ENCODE measurements at places on chromosomes 6 and 20. TPM values are rescaled to one million over a fixed set of nuclear protein-coding genes. Genes with fewer than 3 reads are reported as not detected.

PLCB1 gene
- total RNA-seq, result 0.73 TPM

UBE2C gene
- 140 TPM for total RNA-seq

KCNK5 gene
- total RNA-seq, result 12.0 TPM

DOK5 gene
- total RNA-seq, result 3.1 TPM

HTR1E gene
- not detected for total RNA-seq

RFX6 gene
- not detected for total RNA-seq

SCGN gene
- not detected for total RNA-seq

MYLK4 gene
- total RNA-seq, result 0.29 TPM

VWA7 gene
- 6.0 TPM for total RNA-seq

OPRM1 gene
- total RNA-seq, result not detected

GNMT gene
- 0.71 TPM for total RNA-seq

MAP7 gene
- total RNA-seq, result 1.4 TPM

SMLR1 gene
- not detected for total RNA-seq

SLC35D3 gene
- total RNA-seq, result not detected

GABRR2 gene
- total RNA-seq, result 1.4 TPM

GSTA2 gene
- not detected for total RNA-seq

PACSIN1 gene
- total RNA-seq, result 1.3 TPM

RAMACL gene
- 0.22 TPM for total RNA-seq

MYL9 gene
- 0.46 TPM for total RNA-seq

HLA-DQB2 gene
- 7.1 TPM for total RNA-seq

LRRC1 gene
- total RNA-seq, result 4.4 TPM

LAMA2 gene
- 0.93 TPM for total RNA-seq

CRISP3 gene
- not detected for total RNA-seq

SIRT5 gene
- 7.7 TPM for total RNA-seq

BPIFB4 gene
- not detected for total RNA-seq

NFKBIL1 gene
- 14.5 TPM for total RNA-seq

MDFI gene
- not detected for total RNA-seq

TRIM10 gene
- total RNA-seq, result 0.37 TPM

IL17F gene
- total RNA-seq, result 1.5 TPM

RNF114 gene
- total RNA-seq, result 58.3 TPM

RIPPLY2 gene
- total RNA-seq, result not detected

BCLAF1 gene
- 177 TPM for total RNA-seq

CALHM6 gene
- total RNA-seq, result 86.6 TPM

SNAP91 gene
- not detected for total RNA-seq

DSE gene
- 2.6 TPM for total RNA-seq

NKAIN4 gene
- not detected for total RNA-seq

ZFP57 gene
- total RNA-seq, result 2.6 TPM

MAPK14 gene
- 62.9 TPM for total RNA-seq
